EH (cell line): ENCODE measurements at places on chromosomes 4 and X.
A peak's percentile ranks its signal among the peaks of the same experiment; 100 is the strongest.

DNA sequence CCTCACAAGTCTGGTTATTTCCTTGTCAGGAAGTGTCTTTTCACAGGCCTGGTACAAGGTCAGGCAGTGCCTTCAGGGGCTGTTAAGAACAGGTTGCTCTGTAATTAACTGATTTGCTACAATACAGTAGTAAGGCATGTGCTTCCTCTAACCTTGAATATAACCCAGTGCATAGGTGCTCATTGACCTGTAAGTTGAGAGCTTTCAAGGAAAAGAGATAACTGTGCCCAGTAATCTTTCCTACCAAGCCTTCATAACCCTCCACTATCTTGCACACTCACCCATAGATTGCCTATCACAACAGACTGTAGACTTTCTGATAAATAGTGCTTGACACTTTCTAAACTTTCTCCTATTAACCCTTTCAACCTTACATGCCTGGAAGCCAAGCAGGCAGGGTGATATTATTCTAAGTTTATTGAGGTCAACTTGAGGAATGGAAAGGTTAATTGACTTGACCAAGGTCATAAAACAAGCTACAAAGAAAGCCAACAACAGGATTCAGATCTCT, 148.1 kb downstream of the PPARGC1A start:
- no peak for DNase-seq

DNA sequence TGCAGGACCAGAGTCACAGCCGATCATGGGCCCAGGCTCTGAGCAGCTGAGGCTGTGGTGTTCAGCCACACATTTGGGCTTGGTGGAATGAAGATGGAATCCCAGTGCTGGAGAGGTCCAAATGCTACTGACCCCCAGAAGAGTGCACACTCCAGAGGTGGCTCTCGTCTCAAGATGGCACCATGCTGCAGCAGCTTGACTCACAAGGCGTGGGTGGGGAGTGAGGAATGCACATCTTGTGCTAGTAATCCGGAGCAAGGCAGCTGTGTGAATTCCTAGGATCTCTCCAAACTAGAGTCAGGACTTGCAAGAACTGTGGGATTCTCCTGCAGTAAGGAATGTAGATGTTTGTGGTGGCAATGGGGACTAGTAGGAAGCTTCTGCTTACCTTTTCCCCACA, 28.7 kb downstream of the RAB28 start:
- DNase-seq: peak; percentile 55

DNA sequence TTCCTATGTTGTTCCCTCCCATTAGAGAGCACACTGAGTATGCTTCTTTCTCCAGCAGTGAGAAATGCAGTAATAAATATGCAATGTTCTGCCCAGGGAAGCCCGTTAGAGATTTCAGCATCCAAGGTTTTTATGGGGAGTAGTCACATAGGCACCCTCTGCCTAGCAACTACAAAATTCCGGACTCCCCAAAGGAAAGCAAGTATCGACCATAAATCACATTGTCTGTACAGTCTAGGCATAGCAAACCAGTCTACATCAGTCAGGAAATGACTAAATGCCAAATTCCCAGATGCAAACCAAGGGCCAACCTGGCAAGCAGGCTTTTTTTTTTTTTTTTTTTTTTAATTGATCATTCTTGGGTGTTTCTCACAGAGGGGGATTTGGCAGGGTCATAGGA, 34.8 kb downstream of the GPR101 start:
- peak; percentile 0 for DNase-seq

DNA sequence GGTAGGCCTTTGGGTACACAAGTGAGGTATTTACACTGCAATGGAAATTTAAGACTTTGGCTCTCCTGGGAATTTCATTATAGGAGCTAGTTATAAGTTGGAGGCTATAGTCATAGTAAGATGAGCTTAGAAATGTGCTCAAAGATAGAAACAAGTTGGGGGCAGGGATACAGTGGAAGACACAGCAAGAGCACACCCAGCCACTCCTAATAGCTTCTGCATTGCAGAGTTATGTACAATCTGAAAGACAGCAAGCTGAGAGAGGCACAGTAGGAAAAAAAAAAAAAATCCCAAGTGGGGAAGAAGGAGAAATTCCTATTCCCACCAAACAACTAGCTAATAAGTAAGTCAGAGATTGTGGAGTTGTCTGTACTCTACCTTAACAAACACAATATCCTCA, 41.9 kb upstream of the TAF9B start:
- no peak for DNase-seq

GRCh38 chr4:11475871-11476270, 47.2 kb upstream of the HS3ST1 start:
- no peak for DNase-seq

- DNase-seq: no peak
Measured at GRCh38 chrX:83888585-83888984, 27.6 kb downstream of the CYLC1 start.

DNA sequence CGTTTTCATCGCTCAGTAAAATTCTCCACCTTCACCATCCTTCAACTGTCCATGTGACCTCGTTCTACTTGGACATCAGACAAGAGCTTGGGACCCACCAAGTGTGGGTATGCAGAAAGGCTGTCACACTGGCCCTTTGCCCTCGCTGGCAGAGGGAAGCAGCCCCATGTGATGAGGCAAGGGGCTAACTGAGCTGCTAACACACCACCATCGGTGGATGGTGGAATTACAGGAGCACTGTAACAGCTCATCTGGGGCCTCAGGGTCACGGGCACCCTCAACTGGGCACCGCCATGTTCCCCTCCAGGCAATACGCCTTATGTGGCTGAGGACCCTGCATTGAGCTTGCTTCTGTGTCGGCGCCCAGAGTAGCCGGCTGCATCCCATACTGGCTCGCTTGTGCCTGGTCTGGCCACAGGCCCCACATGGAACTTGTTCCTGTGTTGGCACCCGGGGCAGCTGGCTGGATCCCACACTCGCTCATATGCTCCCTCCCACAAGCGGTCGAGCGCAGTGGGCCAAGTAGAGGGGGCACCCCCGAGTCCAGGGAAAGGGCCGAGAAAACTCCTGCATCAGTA, 109.5 kb downstream of the TAB3 start:
- DNase-seq: no peak

DNA sequence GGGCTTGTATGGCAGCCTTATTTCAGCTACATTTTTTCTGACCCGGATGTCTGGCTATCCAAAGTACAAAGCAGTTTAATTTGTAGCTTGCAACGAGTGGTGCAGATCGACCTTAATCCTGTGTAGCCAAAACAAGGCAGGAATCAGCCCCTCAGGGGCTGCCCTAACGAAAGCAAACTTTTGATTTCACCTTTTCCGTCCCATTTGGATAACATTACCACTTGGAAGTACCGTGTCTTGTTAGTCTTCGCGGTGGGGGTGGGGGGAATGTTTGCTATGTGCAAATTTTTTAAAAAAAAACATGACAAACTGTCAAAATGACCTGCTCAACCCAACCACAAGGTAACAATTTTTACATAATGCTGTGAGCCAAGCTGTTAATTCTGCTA, 766 bp upstream of the DNAJB14 start:
- no peak for DNase-seq

DNA sequence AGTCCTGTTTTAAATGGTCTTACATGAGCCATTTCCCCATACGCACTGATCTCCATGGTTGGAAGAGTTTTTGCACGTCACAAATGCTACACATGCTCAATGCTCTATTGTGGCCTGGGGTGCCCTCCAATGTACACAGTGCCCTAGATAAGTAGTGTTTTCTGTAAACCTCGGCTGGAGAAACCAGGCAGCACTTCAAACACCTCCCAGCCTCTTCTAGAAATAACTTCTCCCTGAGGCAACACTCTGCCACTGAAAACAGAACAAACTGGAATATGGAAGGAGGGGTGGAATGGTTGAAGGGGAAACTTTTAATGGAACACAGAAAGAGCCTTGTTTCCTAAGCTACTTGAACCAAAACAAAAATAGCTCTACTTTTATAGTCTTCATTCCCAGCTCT, 123.9 kb upstream of the CBR4 start:
- no peak for DNase-seq

GRCh38 chr4:15695240-15695699, 7.6 kb upstream of the BST1 start:
- DNase-seq: peak; percentile 96

DNA sequence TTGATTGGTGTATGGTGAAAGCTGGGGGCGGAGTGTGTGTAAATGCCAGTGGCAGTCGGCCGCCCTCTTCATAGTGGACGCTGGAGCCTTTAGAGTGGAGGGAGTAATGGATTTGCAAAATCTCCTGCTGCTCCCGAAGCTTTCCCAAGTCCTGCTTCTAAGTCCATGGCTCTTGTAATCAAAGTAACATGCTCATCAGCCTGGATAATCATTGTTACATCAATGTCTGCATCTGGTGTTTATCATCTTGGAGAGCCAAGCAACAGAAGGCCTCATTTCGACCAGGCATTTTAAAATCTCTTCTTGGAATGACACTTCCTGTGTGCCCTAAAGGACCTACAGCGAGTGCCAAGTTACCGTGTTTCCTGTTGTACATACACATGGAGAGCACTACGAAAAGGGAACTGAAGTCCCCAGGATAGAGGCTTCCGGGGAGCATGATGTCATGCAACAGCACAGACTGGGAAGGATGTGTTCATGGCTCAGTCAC, 32.2 kb downstream of the UNC5C start:
- DNase-seq: no peak

DNA sequence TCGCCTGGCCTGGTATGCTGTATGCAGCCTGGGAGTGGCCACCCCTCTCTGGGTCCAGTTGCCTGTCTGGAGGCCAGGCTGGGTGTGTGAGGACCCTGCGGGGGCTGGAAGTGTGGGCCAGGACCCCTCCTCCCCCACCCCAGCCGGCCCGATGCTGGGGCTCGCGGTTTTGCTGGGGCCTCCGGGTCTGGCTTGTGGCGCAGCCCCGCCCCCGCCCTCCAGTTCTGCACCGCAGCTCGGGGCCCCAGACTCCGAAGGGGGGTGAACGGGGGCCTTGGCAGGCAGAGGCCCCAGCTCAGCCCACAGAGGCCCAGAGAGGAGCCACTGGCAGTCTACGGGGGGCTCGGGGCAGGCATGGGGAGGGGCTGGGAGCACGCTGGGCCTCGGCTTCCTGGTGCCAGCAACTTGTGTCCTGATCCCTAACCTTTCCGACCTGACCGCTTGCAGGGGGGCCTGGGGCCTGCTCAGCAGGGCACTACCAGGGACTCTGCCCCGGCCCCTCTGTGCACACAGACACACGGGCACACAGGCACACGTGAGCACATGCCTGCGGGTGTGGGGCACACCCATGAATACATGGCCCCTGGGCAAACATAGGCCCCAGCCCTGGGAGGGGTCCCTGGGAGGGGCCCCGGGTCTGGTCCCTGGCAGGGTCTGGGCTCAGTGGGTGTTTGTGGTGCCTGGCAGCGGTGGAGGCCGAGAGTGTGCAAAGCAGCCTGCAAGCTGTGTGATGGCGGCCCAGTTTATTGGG, 21.4 kb upstream of the FGFR3 start:
- no peak for DNase-seq

GRCh38 chr4:115918149-115918548, 804.7 kb upstream of the NDST4 start:
- DNase-seq: no peak

- DNase-seq: no peak
Measured at GRCh38 chr4:159871141-159871540, 768.3 kb downstream of the RAPGEF2 start.

GRCh38 chr4:130640592-130640991, 1544.6 kb downstream of the C4orf33 start:
- no peak for DNase-seq

DNA sequence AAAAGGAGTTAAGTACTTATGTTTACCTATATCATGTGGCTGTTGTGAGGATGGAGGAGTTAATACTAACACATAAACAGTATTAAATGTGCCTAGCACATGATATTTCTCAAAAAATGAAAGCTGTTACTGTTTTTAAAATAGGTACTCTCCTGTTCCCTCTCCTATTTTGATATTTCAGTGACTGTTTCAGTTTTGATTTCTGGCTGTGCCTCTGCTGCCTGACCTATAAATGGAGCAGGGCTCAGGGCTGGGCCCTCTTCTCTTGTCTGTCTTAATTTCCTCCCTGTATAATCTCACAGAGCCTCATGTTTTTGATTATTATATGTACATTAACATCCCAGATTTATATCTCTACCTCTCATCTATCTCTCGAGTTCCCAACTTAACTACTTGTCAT, 93.3 kb downstream of the UGT8 start:
- no peak for DNase-seq

- DNase-seq: peak; percentile 34
Measured at GRCh38 chr4:77481856-77482255, 123.8 kb upstream of the CXCL13 start.

DNA sequence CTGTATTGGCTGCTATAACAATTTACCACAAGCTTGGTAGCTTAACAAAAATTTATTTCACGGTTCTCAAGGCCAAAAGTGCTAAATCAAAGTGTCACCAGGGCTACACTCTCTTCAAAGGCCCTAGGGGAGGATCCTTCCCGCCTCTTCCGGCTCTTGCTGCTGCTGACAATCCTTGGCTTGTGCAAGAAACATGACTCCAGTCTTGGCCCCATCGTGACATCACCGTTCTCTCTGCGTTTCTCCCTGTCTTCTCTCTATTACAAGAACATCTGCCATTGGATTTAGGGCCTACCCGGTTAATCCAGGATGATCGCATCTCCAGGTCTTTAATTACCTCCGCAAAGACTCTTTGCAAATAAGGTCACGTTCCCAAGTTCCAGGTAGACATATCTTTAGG, 10.4 kb upstream of the CLCN4 start:
- no peak for DNase-seq

- no peak for DNase-seq
Measured at GRCh38 chr4:167987285-167987684, 105.1 kb upstream of the ANXA10 start.

GRCh38 chr4:26746802-26747213, 113.8 kb upstream of the STIM2 start:
- DNase-seq: no peak

DNA sequence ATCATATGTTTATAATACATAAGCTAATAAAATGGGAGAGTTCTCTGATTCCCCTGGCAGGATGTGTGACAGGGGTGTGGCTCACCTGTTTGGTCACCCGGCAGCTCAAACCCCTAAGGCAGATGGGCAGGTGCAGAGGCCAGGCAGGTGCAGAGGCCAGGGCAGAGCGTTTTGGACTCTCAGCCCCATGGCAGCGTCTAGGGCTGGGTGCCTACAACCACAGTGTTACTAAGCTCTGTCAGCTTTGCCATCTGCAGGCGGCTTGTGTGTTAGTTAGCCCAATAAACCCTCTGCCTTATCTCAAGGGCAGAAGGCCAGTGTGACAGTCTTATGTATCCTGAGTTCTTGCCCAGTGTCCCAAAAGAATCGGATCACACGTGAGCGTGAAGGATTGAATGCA, 54.0 kb upstream of the UGT2B15 start:
- no peak for DNase-seq

- no peak for DNase-seq
Measured at GRCh38 chr4:84433633-84434222, 65.4 kb downstream of the NKX6-1 start.

DNA sequence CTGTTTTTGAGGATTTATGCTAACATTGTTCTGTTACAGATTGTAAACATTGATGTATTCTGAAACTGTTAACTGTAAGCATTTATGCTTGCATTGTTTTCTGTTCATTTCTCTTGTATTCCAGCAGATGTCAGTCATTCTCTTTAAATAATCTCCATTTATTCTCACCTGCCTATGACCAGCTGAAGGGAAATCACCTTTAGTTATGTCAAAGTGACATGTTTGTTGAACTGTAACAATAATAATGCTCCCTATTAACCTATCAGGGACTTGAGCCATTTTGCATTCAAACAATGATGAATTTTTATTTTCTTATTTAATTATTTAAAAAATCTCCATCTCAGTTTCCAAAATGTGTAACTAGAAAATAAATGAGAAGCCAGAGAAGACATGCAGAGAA, 58.0 kb downstream of the SPCS3 start:
- DNase-seq: peak; percentile 36

GRCh38 chr4:139858436-139859205, 193.0 kb downstream of the MGST2 start:
- DNase-seq: no peak

- DNase-seq: no peak
Measured at GRCh38 chr4:38677441-38677840, 13.4 kb downstream of the KLF3 start.
